AG20443 (cell line): ENCODE measurements at places on chromosomes 6 and 20.
A peak's percentile ranks its signal among the peaks of the same experiment; 100 is the strongest.

GRCh38 chr20:25659999-25660398, 36.2 kb upstream of the NANP start:
- no peak for DNase-seq

- DNase-seq = no peak
These were observed 8.6 kb upstream of the TUBB2B start for GRCh38 chr6:3236005-3236404.

DNA sequence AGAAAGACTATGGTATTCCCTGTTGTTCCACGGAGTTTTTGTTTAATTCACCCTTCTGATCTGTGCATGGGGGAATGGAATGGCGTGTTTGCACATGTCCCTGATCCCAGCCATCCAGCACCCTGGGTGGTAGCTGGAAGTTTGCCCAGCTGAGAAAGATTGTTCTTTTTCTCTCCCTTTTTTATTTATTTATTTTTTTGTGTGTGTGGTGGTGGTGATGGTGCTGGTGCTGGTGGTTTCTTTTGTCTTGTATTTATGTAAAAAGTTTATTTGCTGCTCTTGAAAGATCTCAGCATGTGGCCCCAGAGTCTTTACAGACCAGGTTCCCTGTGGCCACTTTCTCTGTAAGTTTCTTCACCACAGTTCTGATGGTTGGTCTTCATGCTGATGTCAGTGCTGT, 372.6 kb downstream of the UTRN start:
- no peak for DNase-seq

- DNase-seq = peak; percentile 57
These were observed 133.6 kb downstream of the MTHFD1L start for GRCh38 chr6:150999107-150999506.

GRCh38 chr6:75419416-75419815, 74.2 kb downstream of the FILIP1 start:
- DNase-seq = no peak

- no peak for DNase-seq
These were observed 438.4 kb upstream of the SPTLC3 start for GRCh38 chr20:12570371-12570770.

DNA sequence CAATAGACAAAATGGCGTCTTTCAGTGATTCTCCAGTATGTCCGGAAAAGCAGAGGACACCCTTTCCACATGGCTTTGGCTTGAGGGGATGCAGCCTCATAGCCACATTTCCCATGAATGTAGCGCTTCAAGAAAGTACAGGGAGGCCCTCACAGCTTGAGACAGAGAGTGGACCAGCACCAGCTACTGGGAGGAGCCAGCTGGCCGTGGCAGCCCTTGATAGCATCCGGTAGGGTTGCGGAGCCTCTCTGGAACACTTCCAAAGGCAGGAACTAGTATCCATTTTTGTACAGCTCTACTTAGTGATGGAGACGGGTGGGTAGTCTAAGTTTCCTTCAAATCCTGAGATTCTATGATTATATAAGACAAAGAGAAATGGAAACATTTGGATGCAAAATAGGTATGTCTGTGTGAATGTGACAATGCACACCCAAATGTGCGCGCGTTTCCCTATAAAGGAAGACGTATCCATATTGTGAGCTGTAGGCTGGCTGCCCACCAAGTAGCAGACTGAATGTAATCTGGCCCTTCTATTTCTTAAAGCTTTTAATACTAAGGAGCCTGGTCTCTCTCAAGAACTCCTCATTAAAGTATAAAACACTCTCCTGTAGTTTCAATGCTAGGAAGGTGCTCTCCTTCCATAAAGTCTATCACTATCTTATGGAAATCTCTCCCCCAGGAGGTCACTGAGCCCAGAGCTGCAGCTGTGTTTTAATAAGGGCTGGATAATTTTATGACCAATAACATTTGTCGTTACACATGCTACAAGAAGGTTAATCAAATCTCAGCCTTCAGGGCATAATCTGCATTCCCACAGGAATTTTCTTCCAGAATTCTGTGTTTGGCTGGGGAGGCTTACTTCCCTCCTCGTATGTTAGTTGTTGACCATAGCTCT, 74.0 kb downstream of the SOBP start:
- DNase-seq = no peak

GRCh38 chr6:116190550-116190949, 63.3 kb downstream of the TSPYL4 start:
- DNase-seq = peak; percentile 51

DNA sequence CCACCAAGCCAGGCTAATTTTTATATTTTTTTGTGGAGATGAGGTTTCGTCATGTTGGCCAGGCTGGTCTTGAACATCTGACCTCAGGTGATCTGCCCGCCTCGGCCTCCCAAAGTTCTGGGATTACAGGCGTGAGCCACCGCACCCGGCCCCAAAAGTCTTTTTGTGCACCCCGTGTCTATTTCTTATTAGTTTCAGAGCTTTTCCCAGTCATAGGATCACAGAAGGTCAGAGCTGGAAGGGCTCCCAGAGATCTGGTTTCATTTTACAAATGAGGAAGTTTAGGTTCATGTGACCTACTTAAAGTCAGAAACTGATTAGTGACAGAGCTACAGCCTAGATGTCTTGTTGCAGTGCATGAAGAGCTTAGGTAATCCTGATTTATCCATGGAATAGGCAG, 1.6 kb upstream of the OGFRL1 start:
- peak; percentile 49 for DNase-seq

DNA sequence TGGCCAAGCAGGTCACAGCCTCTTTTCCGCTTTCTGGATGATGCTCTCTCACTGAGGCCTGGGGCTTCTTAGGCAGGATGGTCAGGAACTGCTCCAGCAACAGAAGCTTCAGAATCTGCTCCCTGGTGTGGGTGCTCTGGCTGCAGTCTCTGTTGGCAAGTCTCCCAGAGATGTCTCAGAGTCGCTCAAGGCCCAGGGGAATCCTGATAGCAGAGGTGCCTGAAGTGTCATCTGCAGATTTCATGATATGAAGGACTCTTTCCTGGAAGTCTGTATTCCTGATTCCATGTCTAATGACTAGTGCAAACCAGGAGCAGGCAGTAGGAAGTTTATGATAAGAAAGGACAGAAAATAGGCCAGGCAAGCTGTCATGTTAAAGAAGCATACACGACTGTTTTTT, 20.3 kb downstream of the ZSCAN31 start:
- DNase-seq = no peak

GRCh38 chr6:88584581-88585275, 378.7 kb downstream of the RNGTT start:
- DNase-seq = no peak

GRCh38 chr6:12324099-12324498, 33.9 kb downstream of the EDN1 start:
- DNase-seq = peak; percentile 43

GRCh38 chr6:154543628-154544027, 33.1 kb upstream of the CNKSR3 start:
- DNase-seq = no peak

DNA sequence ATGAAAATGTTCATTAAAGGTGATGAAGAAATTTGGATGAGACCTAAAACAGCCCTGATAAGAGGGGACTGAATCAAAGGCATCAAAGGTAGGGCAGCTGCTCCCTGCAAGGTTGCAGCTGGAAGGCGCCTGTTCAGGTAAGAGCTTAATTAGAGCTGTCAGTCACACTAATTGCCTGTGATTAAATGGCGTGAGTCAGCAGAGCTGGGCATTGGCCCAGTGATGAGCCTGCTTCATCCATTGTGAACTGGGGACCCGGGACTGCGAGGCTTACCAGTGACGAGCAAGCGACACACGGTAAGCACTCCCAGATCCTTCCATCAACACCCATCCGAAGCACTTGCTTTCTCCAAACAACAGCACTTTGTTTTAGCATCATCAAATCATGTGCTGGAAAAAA, 621.5 kb upstream of the CDH4 start:
- DNase-seq = no peak

- no peak for DNase-seq
These were observed 1239.3 kb upstream of the GJE1 start for GRCh38 chr6:140893432-140893831.

GRCh38 chr6:1720620-1721322, 111.1 kb downstream of the FOXC1 start:
- no peak for DNase-seq

- DNase-seq = no peak
These were observed 36.5 kb downstream of the SNX14 start for GRCh38 chr6:85556992-85557668.

- peak; percentile 91 for DNase-seq
These were observed at the start of gene MARCKS for GRCh38 chr6:113856625-113857555. MARCKS (plus strand) TSS chr6:113857345; CDS start chr6:113857746, 401 bp downstream.

- no peak for DNase-seq
These were observed 218.0 kb upstream of the ARID1B start for GRCh38 chr6:156559162-156559690.

GRCh38 chr6:163655217-163656121, 241.0 kb downstream of the QKI start:
- no peak for DNase-seq

DNA sequence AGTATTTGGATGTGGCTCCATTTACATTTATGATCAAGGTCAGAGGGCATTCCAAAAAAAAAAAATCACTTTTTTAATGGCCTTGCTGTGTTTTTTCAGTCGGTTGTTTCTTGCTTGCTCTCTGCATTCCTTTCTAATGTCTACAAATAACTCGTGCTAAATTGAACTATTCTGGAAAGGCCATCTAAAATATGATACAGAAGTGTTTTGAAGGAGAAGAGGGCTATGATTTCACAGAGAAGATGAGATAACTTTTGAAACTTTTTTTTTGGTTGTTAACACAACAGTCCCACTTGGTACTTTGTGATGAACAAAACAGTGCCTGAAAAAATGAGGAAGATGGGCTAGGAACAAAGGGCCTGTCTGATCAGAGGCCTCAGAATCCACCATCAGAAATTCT, 156.1 kb upstream of the SMLR1 start:
- DNase-seq = no peak

DNA sequence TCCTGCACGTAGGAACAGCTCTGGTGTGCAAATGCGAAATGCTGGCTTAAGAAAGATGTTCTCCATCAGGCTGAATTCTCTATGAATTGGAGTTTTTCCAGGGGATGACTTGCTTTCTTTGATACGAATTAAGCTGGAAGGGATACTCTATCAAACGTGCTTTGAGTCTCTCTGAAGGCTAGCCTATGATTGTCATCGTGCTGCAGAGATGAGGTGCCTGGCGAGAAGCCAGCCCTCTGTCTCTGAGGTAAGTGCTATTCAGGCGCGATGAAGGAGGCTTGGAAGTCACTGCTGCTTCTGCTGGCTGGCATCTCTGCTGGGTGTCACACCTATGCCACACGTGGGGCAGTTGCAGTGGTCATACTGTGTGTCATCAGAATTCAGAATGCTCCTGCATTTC, 223.7 kb downstream of the TAF4 start:
- no peak for DNase-seq

- DNase-seq = peak; percentile 75
These were observed at the start of gene DOK5 for GRCh38 chr20:54475334-54476168. DOK5 (plus strand) TSS chr20:54475593; CDS start chr20:54475947, 354 bp downstream.

DNA sequence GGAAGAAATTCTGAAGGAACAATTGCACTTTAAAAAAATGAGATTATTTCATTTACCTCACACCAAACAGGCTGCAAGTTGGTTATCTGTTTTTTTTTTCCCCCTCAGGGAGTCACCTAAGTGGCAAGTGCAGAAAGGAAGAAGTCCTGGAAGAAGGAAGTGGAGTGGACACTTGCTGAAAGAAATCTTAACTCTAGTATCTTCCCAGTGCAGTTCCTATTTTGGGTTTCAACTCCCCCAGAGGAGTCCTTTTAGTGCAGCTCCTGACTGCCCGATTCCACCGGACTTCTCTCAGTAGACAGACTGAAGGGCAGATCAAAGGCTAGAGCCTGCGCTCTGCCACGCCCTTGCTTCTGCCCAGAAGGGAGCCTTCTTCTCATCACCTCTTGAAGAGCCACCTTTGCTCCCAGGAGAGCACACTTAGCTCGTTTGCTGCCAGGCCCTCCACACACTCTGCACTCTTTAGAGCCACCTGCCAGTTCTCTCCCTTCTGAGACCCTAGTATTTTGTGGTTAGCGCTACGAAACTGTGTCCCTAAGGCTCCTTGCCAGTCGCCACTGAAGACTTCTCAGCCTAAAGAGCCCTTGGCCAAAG, 4.9 kb downstream of the MTCL3 start:
- no peak for DNase-seq

DNA sequence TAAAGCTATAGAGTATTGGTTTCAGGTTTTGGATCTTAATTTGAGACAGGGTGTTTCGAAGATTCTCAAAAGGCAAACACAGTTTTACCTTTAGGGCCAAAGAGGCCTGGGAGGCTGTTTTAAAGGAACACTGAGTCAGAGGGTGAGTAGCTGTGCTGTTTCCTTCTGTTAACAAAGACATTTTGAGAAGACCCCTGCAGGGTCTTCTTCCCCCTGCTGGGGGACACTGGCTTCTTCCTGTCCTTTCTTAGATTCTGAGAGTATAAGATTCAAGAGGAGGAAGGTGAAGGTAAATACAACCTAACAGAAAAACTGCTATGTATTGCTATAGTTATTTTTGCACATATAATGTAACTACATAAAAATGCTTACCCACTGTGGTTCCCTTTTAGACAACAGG, 19.0 kb downstream of the HS3ST5 start:
- no peak for DNase-seq

GRCh38 chr6:87698547-87699006, 3.5 kb downstream of the AKIRIN2 start:
- no peak for DNase-seq

- DNase-seq = no peak
These were observed 129.7 kb upstream of the AHI1 start for GRCh38 chr6:135627092-135627715.

DNA sequence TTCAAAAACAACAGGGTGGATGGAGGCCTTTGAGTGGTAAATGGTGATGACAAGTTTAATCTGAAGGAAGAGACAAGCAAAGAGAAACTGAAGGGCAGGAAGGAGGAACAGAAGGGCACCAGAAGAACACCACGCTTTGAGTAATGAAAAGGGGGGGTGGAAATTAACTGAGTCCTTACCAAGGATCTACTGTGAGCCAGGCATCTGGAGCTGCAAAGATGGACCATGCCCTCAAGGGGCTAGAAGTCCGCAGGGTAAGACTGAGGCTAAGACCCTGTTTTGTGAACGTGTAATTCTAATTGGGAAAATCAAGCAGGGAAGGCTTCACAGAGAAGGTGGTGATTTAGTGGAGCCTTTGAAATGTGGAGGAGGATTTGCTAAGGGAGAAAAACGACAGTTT, 1.6 kb downstream of the NDRG3 start:
- no peak for DNase-seq

DNA sequence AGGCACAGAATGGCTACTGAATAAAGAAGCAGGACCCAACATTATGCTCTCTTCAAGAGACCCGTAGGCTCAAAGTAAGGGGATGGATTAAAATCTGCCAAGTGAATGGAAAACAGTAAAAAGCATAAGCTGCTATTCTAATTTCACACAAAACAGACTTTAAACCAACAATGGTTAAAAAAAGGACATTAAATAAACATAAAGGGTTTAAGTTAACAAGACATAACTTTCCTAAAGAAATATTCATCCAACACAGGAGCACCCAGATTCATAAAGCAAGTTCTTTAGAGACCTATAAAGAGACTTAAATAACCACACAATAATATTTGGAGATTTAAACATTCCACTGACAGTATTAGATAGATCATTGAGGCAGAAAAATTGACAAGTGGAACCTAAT, 624.5 kb downstream of the RFPL4B start:
- DNase-seq = no peak

- DNase-seq = no peak
These were observed 41.8 kb upstream of the BACH2 start for GRCh38 chr6:90338409-90338808.
